ENCODE measurements at places on chromosomes 2 and 18.

DNA sequence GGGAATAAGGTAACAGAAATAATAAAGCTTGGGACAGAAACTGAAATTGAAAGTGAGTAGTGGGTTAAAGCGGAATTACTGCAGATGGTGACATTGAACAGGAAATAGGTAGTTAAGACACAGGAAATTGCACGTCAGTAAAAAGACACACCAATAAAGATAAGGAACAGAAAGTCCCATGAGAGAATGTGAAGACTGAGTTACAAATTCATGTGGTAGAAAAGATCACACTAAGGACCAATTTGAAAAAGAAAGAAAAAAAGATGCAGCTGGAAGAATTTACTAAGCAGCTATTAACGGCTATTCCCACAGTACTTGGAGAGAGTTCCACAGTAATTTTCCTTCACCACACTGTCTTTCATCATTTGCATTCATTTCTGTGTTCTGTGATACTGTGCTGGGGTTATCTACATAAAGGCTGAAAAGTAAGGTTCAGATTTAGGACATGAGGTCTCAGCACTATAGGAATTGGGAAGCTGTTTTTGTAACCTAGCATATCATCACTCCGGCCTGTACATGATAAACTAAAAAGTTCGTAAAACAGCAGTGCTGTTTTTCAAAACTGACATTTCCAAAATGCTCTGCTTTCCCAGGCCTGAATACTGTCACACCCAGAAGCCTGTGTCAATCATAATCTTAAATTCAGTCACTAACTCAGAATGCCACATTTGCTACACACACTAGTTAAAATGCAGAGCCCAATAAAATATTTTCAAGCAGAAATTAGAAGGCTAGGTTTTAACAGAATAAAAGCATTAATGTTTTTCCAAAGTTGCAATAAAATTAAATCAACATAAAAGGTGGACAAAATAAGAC lies 42.9 kb downstream of the SRBD1 start:
- no peak for DNase-seq

DNA sequence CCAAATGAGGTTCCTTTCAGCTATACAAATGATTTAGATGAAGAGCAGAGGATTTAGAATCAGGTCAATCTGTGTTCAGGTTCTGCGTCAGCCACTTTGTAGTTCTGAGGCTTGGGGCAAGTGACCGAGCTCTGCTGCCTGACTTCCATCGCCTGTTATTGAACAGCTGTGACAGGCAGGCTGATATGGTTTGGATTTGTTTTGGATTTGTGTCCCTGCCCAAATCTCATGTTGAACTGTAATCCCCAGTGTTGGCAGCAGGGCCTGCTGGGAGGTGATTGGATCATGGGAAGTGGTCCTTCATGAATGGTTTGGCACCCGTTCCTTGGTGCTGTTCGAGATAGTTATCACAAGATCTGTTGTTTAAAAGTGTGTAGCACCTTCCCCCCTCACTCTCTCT lies 18.6 kb downstream of the TYMS start:
- no peak for DNase-seq

DNA sequence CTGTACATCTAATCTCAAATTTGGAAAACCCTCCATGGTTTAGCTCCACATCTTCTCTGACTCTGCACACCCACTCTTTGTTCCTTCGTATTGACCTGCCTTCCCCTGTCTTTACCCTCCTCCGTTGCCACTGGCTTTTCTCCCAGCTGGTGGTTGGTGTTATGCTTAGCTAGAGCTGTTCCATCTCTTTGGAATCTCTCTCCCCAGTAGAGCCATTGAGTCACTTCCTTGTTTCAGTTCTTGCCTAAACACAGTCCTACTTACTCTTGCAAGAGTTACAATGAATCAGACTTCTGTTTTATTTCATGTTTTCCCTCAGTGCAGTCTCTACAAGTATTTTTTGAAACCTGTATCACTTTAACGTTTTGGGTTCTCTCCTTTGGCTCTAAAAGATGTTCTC lies 263.9 kb downstream of the LTBP1 start:
- no peak for DNase-seq

- DNase-seq: no peak
Measured at GRCh38 chr2:102486941-102487702, 14.1 kb downstream of the SLC9A4 start.

- DNase-seq: no peak
Measured at GRCh38 chr2:180385601-180386201, 378.6 kb upstream of the CWC22 start.

- no peak for DNase-seq
Measured at GRCh38 chr18:28439870-28440269, 262.9 kb upstream of the CDH2 start.

GRCh38 chr18:60668583-60668982 lies 296.0 kb upstream of the MC4R start:
- no peak for DNase-seq

GRCh38 chr18:11276678-11277077 lies 127.3 kb upstream of the PIEZO2 start:
- DNase-seq: no peak

DNA sequence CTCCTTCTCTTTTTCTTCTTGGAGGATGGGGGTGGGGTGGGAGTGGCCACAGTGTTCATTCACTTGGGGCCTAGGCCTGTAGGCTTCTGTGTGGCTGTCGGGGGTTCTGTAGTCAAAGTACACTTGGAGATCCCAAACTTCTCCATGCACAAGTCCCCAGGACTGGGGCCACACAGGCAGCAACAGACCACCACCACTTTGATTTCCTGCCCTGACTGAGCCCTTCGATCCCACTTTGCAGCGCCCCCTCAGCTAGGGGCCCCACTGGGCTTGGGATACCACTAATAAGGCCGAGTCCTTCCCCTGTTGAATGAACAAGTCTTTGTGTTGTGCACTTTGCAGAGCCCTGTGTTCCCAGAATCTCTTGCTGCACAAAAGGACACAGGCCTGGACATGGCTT lies 5.5 kb upstream of the TEX51 start:
- DNase-seq: no peak

- DNase-seq: no peak
Measured at GRCh38 chr18:79624356-79625170, 55.0 kb upstream of the CTDP1 start.

GRCh38 chr2:219689676-219690628 lies 62.5 kb downstream of the SLC4A3 start:
- DNase-seq: peak; percentile 71

DNA sequence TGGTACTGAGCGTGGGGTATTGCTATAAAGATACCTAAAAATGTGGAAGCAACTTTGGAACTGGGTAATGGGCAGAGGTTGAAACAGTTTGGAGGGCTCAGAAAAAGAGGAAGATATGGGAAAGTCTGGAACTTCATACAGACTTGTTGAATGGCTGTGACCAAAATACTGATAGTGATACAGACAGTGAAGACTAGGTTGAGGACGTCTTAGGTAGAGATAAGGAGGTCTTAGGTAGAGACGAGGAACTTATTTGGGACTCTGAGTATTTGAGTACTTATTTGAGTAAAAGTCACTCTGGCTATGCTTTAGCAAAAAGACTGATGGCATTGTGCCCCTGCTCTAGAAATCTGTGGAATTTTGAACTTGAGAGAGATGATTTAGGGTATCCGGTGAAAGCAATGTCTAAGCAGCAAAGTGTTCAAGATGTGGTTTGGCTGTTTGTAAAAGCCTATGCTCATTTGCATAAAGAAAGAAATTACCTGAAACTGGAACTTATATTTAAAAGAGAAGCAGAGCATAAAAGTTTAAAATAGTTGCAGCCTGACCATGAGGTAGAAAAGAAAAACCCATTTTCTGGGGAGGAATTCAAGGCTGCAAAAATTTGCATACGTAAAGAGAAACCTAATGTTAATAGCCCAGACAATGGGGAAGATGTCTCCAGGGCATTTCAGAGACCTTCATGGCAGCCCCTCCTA lies 219.6 kb downstream of the PDE1A start:
- no peak for DNase-seq

DNA sequence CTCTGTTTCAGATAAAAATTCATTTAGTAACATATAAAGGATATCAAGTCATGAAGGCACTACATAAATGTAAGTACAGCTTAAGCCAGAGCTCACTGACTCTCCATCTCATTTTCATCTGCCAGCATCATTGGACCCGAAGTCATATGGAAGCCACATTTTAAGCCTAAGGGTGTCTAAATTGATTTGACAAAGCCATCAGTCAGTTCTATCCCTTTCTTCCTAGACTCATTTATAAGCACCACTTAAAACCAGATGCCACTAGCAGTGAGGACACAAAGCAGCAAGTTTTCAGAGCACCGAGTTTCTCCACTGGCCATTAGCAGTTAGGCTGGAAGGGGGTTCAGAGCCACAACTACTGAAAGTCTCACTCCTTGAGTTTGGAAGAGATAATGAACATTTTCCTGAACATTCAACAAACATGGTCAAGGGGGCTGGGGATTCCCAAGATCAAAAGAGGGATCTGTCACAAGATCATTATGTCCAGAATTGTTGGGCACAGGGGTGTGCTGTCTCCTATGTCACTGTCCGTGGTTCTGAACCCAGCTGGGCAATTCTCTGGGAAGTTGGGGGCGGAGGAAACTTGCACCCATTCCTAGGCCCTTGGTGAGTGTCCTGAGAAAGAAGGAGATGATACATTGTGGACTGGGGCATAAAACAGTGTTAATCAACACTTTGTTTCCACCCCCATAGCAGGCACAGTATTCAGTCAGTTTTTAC lies 158.5 kb upstream of the LMAN1 start:
- no peak for DNase-seq

DNA sequence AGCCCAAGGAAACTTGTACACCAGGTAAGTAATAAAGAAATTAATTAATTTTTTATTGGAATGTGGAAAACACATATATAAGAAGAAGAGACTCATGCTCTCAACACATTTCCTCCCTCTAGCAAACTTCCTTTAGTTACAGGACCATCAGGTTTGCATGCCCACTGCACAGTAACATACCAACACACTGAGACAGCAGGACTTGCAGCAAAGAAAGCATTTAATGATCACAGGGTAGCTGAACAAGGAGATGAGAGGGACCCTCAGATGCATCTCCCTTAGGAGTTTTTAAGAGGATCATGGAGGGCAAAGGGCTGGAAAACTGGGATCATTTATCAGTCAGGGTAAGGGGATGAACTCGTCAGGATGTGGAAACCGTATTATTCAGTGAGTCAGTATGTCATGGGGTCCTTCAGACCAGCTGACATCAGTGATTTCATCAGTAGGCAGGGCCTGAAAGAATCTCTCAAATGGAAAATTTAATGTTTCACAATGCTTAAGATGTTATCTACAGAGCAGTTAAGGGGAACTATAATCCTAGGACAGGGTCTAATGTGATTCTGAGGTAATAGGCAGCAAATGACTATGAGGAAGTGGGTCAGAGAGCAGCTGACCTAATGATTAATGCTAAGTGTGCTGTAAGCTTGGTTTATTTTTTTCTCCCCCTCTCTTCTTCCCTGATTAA lies 193.8 kb upstream of the RND3 start:
- DNase-seq: no peak

DNA sequence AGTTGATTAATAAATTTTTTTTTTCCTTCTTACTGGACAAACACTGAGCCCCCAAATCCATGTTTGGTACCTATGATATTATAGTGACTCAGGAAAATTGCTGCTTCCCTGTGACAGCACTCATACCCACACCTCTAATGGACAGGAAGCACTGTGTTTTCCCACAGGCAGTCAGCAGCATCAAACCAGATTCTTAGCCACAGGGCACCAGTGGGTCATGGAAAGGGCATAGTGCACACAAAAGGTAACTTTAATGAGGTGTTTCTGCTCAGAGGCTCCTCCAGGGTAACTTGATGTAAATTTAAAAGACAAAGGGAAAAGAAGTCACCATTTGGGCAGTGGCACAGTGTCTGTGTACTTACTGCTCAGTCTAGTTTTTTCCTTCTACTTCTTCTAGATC lies 34.1 kb downstream of the SERPINB11 start:
- DNase-seq: no peak

DNA sequence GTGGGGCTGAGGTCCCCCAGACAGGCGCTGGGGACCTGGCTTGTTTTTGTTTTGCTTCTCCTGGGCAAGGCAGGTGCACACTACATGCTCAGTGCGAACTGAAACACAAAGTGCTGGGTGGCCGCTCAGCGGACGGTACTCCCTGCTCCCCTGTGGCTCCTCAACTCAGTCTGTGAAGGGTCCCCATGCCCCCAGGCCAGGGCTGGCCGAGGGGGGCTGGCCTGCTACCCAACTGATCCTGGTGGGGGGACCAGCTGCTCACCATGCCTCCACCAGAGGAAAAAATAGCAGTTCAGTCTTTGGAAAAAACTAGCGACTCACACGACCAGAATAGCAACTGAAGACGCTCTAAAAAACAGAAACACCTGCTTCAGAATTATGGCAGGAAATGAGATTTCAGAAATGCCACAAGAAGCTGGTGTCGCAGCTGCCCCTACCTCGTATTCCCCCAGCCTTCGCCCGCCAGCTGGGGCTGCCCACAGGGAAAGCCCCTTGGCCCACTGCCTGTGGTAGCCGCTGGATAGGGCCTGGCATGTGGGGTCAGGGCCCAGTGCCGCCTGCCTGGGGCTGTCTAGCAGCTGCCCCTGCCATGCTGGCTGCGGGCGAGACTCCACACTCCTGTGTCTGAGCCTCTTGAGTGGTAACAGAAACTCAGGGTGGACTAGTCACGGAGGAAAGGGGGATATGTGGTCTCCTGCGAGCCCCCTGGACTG lies 43.7 kb downstream of the MEX3C start:
- no peak for DNase-seq

DNA sequence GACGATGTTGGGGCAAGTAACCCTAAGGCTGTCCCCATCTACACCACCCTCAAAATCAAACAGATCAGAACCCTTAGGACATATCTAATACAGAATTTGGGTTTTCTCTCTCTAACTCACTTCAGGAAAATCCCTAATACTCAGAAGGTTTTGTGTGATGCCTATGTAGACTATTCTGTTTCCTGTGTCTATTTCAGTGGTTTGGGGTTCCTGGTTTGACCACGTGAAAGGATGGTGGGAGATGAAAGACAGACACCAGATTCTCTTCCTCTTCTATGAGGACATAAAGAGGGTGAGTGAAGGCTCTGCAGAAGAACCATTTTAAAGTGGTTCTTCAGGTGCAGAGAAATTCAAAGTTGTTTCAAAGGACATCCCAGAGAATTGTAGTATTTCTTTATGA lies 16.3 kb downstream of the SULT1C2 start:
- no peak for DNase-seq

GRCh38 chr2:77939370-77939769 lies 417.2 kb upstream of the LRRTM4 start:
- no peak for DNase-seq

- no peak for DNase-seq
Measured at GRCh38 chr18:57929922-57930321, 114.1 kb upstream of the NEDD4L start.

GRCh38 chr2:105055613-105056012 lies 17.7 kb downstream of the MRPS9 start:
- no peak for DNase-seq

GRCh38 chr2:216289470-216289869 lies 82.8 kb downstream of the MARCHF4 start:
- no peak for DNase-seq

DNA sequence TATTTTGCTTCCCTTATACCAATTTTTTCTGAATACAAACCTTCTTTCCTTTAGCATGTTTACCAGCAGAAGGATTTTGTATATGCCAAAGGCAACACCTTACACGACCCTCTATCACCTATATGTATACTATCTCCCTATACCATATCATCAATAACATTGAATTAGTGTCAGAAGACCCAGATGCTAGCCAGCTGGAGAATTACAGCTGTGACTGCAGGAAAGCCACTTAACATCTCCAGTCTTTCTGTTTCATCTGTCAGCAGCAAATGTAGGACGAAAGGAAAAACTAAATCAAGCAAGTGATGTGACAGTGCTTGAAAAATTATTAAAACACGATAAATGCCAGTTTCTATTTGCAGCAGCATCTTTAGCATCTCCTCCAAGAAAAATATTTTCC lies 193.7 kb downstream of the STK39 start:
- no peak for DNase-seq

- no peak for DNase-seq
Measured at GRCh38 chr2:240569523-240569997, 1.3 kb downstream of the RNPEPL1 start.
